ENCODE measurements at places on chromosomes 4 and X.

DNA sequence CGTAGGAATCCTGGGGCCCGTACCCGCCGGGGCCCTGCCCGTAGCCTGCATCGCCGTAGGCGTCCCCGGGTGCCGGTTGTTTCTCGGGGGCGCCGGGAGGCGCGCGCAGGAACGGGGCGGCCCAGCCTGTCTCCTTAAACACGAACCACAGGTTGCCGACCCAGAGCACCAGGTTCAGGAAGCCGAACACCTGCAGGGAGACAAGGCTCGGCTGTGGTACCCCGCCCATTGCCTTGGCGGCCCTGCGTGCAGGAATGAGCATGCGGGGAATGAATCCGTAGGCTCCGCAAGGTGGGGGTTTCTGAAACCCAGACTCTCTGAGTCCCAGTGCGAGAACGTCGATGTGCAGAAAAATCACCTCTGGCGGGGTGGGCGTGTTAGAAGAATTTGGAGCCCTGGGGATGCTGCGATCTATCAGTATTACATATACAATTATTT is 5.4 kb upstream of the PRICKLE3 start:
- no peak for DNase-seq

- no peak for DNase-seq
Measured at GRCh38 chr4:173317004-173317403, 17.2 kb downstream of the HMGB2 start.

- DNase-seq: no peak
Measured at GRCh38 chr4:184961660-184962059, 56.6 kb upstream of the HELT start.

DNA sequence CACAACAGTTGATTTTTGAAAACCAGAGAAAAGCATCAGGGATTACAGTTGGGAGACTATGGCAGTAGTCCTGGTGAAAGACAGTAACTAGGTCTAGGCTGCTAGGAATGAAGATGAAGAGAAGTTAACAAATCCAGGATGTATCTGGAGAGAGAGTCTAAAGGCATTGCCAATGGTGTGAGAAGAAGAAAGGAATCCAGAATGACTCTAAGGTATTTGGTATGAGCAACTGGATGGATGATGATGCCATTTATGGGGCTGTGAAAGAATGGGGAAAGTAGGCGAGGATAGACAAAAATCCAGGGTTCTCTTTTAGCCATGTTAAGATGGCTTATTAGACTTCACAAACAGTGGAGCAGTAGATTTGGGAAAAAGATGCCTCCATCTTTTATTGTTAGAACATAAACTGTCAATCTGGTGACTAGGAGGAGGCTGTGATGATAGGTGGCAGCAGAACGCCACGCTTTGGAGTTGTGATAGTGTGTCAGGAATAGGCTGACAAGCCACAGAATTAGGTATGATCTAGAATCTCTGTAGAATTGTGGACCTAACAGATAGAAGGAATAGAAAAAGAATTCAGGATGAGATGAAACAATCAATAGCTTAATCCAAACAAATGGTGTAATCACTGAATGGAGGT is 27.3 kb upstream of the JADE1 start:
- peak; percentile 35 for DNase-seq

- DNase-seq: no peak
Measured at GRCh38 chr4:7210824-7211223, 18.5 kb downstream of the SORCS2 start.

DNA sequence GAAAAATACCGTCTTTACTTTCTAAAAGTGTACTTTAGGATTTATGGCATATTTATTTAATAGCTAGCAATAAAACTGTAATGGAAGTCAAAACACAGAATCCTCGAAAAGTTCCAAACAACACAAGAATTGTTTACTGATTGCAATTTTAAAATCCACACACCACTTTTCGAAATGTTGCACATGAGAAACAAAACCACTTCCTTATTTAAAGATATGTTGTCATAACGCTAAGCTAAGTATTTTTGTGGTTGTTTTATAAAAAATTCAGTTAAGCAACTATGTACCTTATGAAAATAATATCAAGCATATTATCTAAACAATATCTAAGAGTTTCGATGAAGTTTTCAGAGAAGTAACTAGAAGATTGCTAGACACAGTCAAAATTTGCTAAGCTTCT is 344 bp downstream of the TMPRSS11D start:
- no peak for DNase-seq

DNA sequence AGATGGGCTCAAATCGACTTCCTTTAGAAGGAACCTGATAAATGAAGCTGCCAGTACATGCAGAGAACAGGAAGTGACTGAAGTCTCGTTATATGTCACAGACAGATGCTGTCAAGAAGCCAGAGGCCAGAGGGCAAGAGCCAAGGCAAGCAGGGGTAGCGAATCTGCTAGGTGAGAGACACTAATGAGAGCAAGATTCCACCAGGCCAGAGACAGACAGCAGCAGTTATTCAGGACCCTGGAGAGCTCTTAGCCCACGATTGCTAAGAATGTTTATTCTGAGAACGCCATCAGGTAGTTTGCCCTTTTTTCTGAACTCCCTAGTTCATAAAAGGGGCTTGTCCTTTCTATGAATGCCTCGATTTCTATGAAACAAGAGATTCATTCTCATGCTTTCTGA is 73.7 kb downstream of the BEND2 start:
- no peak for DNase-seq

DNA sequence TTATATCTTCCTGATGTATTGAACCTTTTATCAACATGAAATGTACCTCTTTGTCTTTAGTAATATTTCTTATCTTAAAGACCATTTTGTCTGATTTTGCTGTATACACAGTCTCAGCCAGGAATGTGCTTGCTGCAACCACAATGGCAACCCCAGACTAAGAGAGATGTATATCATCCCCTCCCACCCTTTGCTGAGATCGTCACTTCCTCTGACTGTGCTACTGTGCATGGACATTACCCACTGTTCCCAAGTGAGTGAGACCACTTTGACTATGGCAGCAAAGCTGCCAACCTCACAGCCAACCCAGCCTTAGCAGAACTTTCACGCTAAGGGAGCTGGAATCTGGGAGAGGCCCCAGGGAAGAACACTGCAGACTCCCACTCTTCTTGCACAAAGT is 46.0 kb downstream of the EIF2S3 start:
- DNase-seq: no peak

DNA sequence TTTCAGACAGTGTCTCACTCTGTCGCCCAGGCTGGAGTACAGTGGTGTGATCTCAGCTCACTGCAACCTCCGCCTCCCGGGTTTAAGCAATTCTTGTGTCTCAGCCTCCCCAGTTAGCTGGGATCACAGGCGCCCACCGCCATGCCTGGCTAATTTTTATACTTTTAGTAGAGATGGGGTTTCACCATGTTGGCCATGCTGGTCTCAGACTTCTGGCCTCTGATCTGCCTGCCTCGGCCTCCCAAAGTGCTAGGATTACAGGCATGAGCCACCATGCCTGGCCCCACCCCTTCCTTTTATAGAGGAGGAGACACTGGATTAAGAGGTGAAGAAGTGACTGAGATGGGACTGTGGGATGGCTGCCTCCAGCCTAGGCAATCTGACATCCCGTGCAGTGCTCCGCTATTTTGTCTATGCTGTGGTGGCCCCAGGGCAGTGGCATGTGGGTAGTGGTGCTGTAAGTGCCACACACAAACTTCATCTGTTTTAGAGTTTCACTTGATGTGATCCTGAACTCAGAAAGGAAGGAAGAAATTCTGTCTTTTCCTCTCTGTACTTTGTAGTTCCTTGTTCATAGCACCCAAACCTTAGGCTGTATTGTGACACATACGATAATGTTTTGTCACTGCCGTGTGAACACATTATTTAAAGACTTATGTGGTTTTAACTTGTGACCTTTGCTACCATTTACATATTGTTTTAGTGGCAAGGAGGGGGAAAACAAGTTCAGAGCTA is 48.9 kb downstream of the FNIP2 start:
- no peak for DNase-seq

DNA sequence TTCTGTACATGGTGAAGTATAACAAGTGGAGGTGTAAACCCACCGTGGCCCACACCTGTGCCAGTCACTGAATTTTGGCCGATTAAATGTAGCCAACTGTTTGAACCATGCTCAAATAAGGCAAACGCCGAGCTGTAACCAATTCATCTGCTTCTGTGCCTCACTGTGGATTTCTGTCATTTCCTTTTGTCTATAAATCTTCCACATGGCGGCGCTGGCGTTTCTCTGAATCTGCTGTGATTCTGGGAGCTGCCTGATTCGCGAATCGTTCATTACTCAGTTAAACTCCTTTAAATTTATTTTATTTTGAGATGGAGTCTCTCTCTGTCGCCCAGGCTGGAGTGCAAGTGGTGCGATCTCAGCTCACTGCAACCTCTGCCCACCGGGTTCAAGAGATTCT is 19.2 kb downstream of the SUPT20HL2 start:
- DNase-seq: no peak

DNA sequence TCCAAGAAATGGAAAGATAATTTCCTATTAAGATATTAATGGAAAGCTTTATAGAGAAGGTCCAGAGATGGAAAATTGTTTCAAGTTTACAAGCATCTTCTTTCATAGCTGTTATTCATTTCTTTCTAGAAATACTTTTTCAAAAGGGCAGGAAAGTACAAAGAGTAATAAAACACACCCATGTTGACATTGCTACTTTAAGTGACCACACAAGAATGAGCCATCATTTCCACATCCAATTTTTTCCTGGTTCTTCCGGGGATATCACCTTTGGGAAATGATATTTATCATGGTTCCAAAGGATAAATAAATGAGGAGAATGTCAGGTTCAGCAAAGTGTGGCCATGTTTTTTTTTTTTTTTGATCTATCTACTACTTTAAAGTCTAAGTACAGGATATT is 4.5 kb downstream of the GLRA2 start:
- DNase-seq: no peak

- no peak for DNase-seq
Measured at GRCh38 chrX:85031505-85031904, 27.8 kb downstream of the APOOL start.

DNA sequence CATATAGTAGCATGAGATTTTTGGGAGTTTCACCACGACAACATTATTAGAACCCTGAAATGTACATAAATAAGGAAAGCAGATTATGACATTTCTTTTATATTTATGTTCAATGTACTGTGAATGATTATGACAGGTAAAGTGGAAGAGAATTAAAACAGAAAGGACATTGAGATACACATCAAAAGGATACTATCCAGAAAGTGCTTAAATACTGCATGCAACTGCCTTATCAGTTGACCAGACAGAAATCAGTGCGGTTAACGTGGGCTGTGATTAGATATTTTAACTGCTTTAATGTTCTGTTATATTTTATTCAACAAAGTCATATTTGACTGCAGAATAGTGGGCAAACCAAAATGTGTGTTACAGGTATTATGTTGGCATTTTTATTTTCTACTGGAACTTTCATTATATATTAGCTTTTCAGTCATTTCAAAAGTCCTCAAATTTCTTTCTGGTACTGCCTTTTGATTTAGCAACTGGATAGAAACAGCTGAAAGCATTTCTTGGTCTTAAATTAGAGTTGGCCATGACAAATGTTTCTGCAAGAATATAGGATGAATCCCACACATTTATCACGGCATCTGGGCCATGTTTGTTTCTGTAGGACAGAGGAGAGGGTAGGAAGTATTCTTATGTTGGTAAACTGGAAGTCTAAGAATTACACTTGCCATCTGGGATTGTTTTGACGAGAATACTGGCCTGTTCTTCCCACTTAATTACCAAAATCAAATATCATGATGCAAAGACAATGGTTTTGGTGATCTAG is 255.2 kb downstream of the SLC39A8 start:
- no peak for DNase-seq

DNA sequence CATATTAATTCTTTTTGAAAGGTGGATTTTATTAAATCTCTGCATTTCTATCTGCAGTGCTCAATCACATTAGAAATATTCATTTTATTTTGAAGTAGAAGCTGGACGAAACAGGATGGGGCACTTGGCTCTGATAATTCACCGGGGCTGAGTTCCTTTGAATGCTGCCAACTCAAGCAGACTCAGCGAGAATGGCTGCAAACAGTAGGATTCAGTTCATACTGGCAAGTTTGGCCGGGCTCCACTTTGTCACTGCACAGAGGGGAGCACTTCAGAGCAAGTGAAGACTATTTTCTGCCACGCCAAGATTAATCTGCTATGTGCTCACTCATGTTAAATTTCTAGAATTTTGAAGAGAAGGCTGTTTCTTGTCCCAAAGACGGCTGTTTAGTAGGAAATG is 30.7 kb upstream of the KLHL8 start:
- no peak for DNase-seq

- DNase-seq: no peak
Measured at GRCh38 chr4:135120195-135120594, 918.6 kb upstream of the PABPC4L start.

GRCh38 chr4:89056953-89057398 is at the start of gene FAM13A:
TSS of gene FAM13A (minus strand) at chr4:89057185. CDS start at chr4:89056964, 221 bp downstream.
- DNase-seq: peak; percentile 91

- DNase-seq: no peak
Measured at GRCh38 chr4:123255971-123256370, 140.6 kb upstream of the SPRY1 start.

DNA sequence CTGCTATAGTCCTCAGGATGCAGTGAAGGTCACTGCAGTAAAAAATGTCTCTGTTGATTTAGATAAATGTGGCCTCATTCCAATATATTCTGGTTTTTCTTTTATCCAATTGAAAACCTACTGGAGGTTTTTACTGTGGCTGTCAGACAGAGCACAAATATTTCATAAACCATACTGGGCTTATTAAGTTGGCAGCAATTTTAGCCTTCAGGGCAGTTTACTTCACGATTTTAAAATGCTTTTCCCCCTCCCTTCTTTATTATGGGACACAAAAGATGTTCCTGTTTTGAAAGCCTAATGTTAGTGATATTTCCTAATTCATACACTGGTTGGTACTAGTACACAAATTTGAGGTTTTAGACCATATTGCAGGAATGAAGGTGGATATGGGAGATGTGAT is 939.4 kb downstream of the C4orf33 start:
- no peak for DNase-seq

DNA sequence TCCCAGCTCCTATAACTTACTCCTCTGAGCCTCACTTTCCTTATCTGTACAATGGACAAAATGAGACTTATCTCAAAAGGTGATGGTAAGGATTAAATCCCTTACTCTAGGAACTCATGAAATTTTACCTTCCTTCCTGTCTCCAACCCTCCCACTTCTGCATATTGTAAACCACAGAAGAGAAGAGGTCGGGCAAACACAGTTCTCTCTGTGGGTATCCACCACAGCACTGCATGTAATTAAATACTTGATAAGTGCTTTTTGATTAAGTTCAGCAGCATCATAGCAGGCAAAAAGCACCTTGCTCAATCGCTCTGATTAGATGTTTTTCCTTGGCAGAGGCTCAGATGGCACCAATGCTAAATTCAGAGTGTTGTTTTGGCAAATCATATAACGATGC is 17.3 kb upstream of the TMEM192 start:
- no peak for DNase-seq

All from gastrocnemius medialis (tissue), 4 donors.